ENCODE measurements at places on chromosomes 1 and 21.
A peak's percentile ranks its signal among the peaks of the same experiment; 100 is the strongest.

- no peak for DNase-seq
These were observed 96.9 kb downstream of the ATP6V1G3 start for GRCh38 chr1:198443365-198444233.

DNA sequence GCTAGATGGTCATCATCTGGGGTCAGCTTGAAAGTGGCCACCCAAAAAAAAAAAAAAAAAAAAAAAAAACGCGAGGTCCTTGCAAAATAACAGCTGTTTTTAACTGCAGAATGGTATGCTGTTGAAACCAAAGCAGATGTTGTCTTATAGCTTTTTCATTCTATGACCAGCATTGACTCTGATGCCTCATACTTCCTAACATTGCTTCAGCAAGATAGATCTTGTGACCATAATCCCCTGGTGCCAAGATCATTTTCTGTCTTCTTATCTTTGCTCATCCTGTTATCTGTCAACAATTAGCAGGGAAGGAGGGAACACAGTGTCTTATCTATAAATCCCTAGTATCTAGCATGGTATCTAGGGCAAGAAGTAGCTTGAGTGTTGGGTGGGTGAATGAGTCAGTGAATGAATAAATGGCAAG, 181.5 kb downstream of the PLPP3 start:
- DNase-seq: no peak

GRCh38 chr1:201259476-201260235, 23.6 kb upstream of the PKP1 start:
- DNase-seq: no peak

DNA sequence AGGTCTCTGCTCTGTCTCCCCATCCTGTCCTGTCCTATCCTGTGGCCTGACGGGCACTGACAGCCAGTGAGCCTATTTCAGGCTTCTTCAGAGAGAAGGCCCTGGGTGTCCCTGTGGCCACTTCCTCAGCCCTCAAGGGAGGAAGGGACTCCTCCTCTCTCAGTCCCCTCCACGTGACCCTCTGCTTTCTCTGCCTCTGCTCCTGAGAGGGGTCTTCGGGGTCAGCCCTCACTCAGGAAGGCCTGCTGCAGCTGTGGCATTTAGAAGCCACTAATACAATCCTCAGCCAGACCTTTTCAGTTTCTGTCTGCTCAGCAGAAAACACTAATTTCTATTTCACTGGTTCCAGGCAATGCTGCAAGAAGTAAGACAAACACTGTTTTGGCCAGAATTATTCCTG, 43.6 kb upstream of the ETV3 start:
- DNase-seq: no peak

- DNase-seq: no peak
These were observed 46.0 kb upstream of the IL12RB2 start for GRCh38 chr1:67261680-67262079.

DNA sequence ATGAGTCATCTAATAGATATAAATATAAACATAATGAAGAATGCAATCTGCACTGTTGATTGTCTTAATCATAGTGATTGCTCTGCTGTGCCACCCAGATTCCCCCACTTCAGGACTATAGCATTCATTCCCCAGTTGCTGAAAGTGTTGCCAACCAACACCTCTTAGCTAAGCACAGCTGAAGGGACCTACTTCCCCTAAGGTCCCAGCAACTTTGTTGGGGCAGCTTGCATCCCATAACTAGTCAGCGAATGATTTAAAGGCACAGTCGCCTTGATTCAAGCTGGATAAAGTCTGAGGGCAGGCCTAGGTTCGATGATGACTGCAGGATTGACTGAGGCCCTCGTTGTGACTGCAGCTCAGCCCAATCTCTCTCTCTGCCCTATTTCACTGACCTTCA, 14.3 kb upstream of the RGS1 start:
- no peak for DNase-seq

GRCh38 chr1:185804206-185804605, 70.0 kb downstream of the HMCN1 start:
- DNase-seq: no peak

DNA sequence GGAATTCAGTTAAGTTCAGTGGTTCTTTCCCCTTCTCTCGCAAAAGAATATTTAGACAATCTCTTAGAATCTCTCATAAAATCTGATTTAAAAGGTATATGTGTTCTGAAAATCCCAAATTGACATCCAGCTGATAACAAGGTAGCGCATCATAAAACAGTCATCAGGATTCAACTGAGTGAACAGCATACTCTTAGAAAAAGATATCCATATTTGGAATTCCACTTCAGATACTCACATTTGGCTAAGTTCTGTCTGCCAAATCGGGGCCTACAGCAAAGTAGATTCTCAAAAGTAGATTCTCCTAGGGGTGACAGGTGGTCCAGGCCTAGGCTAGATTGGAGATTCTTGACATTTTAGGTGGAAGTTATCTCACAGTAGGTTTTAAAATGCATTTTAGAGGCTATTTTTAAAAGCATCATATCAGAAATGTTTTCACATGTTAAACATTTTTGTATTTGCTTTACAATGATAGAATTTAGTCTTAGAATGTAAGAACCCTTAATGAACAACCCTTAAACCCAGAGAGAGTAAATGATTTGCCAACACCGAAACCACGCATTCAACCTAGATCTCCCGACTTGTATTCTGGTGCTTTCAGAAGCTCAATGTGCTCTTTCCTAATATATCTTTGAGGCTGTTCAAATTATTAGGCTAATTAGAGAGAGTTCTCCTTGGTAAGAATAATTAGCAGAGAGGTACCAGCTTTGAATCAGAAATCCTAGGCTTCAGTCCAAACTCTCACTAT, 318.9 kb downstream of the LMO4 start:
- DNase-seq: no peak

DNA sequence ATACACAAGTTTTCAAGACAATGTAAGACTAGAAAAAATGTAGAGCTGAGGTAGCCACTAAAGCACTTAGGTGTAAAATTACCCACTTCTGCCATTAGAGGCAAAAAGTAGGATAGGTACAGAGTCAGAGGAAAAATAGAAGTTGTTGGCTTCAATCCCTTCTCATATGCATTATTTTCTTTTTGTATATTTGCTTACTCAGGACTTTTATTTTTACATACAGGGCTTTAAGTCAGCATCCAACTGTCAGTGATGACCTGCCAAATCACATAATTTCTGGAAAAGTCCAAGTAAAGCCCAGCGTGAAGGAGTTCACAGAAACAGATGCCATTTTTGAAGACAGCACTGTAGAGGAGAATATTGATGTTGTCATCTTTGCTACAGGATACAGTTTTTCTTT, 211.0 kb upstream of the POGK start:
- DNase-seq: no peak

- DNase-seq: no peak
These were observed 104.9 kb upstream of the TMPRSS2 start for GRCh38 chr21:41612674-41613532.

DNA sequence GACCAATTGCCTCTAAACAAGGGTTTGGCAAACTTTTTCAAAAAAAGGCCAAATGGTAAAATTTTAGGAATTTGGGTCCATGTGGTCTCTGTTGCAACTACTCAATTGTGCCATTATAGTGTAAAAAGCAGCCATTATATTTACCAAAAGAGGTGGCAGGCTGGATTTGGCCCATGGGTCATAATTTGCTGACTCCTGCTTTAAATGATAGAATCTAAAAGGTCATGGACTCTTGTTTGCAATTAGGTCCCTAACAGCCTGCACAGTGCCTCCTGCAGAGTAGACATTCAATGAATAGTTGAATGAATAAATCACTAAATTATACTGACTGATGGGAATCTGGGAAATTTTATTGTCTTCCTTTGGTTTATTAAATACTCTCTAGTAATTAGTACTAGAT, 6.2 kb downstream of the BECN2 start:
- DNase-seq: no peak

- no peak for DNase-seq
These were observed 71.2 kb downstream of the PSMG1 start for GRCh38 chr21:39111931-39112550.

DNA sequence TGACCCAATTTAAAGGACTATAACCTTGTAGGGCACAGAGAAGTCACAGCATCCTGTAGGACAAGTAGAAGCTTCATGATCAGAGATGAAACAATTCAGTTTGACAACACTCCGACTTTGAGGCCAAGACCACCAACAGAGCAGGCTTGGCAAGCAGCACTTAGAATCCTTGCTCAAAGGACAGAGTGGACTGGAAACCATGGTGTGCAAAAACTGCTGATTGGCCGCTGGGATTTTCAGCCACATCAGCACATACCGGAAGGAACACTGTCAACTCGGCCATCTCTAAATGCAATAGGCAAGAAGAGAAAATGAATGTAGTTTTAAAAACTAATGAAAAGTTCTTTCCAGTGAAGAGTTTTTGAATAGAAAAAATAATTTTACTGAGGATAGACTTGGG, 92.0 kb upstream of the PRMT6 start:
- DNase-seq: no peak

GRCh38 chr1:160961419-160961818, 6.8 kb upstream of the ITLN2 start:
- DNase-seq: no peak

DNA sequence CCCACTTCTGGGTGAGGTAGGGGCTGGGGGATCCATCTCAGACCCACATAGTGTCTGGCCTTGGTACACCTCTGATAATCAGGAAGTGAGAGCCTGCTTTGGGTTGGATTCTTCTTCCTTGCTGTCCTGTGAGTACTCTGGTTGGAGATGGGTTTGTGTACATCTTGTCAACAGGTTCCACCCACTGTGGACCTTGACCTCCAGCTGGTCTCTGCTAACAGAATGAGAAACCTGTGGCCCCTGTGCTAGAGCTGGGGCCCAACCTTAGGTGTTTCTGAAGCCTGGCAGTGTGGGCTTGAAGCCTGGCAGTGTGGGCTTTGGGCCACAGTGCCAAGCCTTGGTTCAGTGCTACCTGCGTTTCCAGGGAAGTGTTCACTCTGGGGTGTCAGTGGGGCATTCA, 2.6 kb downstream of the ZBTB48 start:
- DNase-seq: no peak

DNA sequence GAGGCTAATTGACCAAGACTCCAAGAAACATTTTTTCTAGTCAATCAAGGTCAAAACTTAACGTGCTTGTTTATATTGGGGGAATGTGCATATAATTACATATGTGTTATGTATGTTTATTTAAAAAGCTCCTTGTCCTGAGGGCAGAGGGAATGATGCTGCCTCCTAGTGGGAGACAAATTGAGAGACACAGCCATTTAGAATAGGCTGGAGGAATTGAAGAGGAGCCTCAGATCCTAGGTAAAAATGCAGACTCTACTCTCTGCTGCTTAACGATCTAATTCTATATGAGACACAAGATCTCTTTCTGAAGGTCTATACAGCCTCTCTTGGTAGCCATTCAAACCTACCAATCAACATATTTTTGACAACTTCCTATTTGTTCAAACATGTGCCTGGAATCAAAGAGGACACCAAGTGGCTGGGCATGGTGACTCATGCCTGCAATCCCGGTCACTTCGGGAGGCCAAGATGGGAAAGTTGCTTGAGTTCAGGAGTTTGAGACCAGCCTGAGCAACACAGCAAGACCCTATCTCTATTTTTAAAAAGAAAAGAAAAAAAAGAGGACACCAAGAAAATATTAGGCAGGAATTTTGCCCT, 136.6 kb upstream of the ZNF648 start:
- DNase-seq: peak; percentile 47

GRCh38 chr1:98210064-98210463, 289.2 kb upstream of the DPYD start:
- no peak for DNase-seq

DNA sequence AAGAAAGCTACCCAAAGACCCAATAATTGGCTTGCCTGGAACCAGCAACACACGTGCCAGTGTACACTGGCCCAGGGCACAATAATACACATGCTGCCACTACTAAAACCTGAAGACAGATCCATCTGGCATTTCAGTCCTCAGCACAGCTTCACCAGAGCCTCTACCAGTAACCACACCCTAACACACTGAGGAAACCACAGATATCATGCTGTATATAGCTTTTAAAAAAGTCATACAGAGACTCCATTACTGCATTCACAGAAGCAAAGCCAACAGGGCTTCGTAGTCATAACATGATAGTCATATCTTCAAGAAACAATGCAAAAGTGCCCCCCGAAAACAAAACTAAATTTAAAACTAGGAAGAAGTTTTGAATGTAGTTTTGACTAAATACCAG, 40.6 kb upstream of the NEGR1 start:
- DNase-seq: no peak

DNA sequence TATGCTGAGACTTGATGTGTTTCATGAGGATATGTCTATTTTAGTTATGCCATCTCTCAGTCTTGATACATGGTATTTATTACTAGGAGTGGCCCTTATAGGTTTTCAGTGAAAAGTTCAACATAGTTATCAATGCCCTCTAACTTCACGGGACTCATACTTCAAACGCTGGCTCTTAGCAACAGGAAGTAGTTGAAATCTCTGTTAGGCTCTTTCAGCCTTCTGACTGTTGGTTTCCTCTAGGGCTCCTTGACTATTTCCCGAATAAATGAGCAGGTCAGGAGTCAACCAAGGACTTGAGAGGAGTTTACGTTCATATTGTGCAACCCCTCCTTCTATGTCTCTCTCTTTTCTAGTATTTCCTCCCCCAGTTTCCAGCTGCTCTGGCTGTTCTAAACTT, 141.8 kb downstream of the RGS7 start:
- no peak for DNase-seq

DNA sequence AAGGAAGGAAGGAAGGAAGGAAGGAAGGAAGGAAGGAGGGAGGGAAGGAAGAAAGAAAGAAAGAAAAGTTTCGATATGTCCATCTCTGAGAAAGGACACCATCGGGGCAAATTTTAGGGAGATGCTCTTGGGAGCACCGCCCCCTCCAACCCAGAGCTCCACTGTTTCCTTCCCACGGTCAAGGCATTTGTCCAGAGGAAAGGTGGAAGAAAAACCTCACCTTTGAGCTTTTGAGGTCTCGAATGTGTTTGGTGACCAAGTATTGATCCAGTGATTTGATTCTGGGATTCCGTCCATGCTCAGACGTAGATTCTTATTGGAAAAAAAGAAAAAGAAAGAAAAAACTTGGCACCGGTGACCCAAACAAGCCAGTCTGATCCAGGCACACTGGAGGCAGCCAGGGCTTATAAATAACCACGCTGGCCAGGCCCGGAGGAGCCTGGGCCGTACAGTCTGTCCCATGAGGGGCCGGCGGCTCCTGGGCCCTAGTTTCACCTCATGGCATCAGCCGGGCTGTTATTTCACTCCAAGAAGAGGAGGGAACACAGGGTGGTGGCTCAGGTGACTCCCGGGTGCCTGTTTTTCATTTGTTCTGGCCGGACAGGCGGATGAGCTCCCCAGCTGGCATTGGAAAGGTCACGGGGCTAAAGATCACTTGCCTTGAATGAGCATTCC, 36.1 kb upstream of the SLC25A33 start:
- DNase-seq: no peak
